ENCODE measurements at places on chromosomes 13 and 19.
A peak's percentile ranks its signal among the peaks of the same experiment; 100 is the strongest.

DNA sequence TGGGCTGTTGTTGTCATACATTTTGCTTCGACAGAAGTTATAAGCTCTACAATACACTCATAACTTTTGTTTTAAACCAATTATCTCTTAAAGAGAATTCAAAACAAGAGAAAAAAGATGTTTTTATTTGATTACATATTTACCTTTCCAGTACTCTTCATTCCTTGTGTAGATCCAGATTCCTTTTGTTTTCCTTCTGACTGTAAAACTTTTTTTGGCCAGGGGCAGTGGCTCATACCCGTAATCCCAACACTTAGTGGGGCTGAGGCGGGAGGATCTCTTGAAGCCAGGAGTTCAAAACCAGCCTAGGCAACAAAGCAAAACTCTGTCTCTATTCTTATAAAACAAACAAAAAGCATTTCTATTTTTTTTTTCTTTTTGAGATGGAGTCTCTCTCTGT lies 21.7 kb downstream of the LPAR6 start:
- no peak for DNase-seq

DNA sequence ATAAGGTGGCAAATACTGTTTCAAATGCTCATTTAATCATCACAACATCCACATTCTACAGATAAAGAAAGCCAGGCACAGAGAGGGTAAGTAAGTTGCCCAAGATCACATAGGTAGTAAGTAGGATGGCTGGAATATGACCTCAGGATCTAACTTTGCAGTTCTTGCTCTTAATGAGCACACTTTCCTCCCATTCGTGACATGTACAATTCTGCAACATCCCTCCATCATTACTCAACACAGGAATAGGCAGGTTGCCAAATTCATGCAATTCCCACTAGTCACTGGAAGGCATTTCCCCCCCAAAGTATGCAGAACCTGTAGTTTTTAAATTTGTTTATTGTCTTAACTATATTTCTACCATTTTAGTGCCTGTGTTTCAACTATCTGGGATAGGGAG lies 109.2 kb downstream of the OLFM4 start:
- DNase-seq = peak; percentile 55

- no peak for DNase-seq
These were observed 59.0 kb downstream of the KLF2 start for GRCh38 chr19:16383584-16384161.

DNA sequence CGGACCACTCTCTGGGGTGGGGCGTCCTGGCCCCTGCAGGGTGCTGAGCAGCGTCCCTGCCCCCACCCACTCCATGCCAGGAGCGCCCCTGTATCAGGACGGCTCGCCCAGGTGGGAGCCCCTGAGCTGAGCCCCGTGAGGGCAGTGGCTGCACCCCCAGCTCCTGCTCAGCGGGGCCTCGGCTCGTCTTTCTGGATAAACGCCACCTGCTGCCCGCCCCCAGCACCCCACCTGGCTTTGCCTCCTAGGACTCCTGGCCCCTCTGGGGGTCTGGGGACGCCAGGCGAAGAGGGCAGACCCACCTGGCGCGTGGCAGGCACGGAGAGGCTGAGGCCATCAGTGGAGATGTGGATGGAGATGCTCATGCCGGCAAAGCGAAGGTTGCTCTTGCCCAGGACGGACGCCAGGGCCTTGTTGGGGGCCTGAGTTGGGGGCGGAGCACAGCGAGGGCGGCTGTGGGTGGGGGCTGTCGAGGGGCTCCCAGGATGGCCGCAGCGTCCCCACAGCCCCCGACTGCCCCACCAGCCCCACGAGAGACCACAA lies 22.3 kb downstream of the SHC2 start:
- no peak for DNase-seq

DNA sequence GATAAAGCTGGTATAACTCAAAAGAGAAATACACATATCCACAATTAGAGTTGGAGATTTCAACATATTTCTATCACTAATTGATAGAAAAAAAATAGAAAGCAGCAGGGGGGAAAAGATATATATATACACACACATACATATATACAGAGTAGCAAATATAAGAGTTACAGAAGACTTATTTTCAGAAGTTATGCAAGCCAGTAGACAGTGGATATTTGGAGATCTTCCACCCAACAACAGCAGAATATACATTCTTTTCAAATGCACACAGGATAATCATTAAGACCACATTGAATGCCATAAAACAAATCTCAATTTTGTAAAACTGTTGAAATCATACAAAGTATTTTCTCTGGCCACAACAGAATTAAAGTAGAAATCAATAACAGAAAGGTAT lies 192.8 kb downstream of the LACC1 start:
- DNase-seq = no peak

- DNase-seq = no peak
These were observed 1582.8 kb downstream of the OLFM4 start for GRCh38 chr13:54611390-54611789.

- DNase-seq = no peak
These were observed 20.9 kb downstream of the GRTP1 start for GRCh38 chr13:113342820-113343691.

DNA sequence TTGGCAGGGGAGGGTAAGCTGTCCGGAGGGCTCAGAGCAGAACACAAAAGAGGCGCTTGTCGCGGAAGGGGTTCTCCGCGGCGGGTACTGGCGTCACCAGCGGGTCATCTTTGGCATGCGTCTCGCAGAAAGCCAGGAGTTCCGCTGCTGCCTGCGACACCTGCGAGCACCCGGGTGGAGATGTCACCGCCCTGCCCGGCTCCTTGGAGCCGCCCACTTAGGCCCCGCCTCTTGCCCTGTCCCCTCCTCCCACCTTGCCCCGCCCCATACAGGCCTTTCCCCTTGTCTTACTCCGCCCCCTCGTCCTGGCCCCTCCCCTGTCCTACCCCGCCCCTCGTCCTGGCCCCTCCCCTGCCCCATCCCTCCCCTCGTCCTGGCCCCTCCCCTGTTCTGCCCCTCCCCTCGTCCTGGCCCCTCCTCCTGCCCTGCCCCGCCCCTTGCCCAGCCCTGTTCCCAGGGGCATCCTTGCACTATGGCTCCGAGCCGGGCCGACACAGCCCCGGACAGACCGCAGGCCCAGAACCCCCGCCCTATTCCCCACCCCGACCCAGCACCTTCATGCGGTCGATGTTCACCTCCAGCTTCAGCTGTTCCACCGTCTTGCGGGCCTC lies 1.9 kb downstream of the GNG8 start:
- peak; percentile 97 for DNase-seq

DNA sequence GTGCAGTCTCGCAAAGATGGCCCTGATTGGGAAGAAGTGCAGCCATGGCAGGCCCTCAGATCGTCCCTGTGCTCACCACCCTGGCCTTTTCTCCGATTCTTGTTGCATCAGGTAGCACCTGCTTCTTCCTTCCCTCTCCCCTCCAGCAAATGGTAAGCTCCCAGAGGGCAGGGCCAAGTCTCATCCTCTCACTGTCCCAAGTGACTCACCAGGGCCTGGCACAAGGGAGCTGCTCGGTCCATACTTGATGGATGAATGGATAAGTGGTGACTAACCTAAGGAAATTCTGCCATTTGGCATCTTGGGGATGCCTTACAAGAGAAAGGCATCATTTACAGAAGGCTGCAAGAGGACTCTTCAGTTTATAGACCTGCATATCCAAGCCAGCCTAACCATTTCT lies 84.9 kb downstream of the ZIC5 start:
- DNase-seq = no peak

DNA sequence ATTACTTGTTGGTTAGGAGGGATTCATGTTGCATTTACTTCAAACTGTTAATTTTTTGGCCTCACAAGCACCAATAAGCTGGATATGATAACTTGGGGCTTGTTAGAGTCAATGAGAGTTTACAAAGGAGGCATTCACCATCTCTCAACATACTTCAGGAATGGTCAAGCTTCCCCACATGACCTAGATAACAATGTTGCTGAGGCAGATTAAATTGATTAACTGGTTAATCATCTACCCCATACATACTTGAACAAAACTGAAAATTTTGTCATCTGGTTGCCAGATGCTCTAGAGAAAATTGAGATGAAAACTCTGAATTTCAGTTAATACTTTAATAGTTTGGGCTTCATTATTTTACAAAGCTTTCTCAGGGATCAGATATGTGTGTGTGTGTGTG lies 43.0 kb upstream of the UBL3 start:
- DNase-seq = no peak

- DNase-seq = no peak
These were observed 3.8 kb upstream of the KCNRG start for GRCh38 chr13:50011461-50011860.

DNA sequence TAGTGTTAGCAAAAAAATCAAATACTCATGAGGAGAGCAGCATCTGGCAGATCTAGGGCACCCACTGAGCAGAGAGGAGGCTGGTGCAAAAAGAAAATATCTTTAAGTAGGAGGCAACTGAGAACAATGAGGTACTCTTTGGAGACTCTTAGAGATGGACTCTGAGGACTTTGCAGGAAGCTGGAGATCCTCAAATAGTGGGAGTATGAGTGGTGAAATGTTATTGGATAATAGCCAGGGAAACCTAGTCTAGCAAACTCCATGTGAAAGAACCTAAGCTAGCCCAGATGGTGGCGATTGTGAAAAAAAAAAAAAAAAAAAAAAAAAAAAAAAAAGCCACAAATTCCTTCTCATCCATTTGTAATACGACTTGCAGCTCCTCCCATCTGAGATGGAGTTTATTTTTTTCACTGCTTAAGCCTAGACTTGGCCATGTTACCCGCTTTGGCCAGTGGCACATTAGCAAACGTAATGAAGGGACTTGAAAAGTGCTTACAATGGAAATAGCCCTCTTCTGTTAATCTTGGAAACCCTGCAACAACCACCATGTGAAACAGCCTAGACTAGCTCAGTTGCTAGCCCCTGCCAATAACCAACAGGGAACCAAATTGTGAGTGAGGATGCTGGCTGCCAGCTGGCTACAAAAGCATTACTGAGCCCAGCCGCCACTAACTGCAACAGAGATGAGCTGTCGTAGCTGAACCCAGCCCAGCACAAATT lies 476.2 kb downstream of the KLF12 start:
- peak; percentile 32 for DNase-seq

- no peak for DNase-seq
These were observed 3.6 kb downstream of the TMEM161A start for GRCh38 chr19:19134687-19135158.

DNA sequence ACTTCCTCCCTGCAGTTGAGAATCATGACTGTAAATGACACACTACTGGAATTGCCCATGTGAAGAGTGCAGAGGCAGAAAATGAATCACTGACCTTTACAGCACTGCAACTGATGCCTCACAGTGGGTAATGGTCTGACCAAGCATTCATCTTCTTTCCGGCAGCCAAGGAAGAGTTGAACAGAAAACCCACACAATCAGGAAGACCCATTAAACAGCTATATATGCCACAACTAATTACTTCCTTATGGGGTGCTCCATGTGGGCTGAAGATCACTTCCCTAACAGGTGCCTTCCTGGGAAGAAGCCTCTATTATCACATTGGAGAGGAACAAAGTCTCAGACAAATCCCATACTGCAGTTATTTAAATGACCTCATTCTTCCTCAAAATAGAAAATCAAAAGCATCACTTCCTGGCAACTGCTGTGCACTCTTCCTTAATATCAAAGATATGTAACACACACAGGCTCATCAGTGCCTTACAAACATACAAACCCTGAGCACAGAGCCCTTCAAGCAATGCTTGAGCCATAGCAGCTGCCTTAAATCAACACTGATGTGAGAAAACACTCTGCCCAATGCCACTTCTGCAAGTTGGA lies 45.8 kb downstream of the RUBCNL start:
- peak; percentile 53 for DNase-seq

DNA sequence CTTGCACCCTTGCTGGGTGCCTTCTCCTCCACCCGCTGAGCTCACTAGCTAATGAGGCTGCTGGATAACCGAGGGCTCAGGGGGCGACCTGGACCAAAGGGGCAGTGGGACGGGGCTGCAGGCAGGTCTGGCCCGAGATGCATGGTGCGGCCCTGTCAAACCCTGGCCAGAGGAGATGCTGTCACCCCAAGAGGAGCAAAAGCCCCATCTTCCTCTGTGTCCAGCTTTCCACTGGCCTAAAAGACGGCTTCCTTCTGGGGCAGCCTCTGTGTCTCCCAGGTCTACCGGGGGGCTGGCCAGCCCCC lies 261.8 kb downstream of the TBC1D4 start:
- no peak for DNase-seq

DNA sequence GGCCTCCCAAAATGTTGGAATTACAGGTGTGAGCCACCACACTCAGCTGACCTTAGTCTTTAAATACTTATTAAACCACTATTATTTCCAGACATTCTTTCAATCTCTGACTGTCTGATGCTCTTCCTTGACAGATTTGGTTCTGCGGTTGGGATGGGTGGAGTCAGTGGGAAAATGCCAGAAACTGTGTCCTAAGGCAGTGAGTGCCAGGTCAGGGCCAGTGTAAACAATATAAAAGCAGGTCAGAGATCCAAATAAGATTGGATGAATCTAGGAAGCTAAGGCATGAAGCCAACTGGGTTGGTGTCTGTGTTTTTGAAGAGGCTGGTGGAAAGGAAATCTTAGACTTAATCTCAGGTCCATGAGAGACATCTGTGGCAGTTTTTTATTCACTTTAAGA lies 74.7 kb downstream of the KLF5 start:
- no peak for DNase-seq

DNA sequence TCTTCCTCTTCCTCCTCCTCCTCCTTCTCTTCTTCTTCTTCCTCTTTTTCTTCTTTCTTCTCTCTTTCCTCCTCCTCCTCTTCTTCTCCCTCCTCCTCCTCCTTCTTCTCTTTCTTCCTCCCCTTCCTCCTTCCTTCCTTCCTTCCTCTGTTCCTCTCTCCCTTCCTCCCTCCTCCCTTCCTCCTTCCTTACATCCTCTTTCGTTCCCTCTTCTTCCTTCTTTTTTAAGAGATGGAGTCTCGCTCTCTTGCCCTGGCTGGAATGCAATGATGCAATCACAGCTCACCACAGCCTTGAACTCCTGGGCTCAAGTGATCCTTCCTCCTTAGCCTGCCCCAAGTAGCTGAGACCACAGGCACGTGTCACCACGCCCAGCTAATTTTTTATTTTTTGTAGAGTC lies 13.2 kb downstream of the EHD2 start:
- DNase-seq = no peak

DNA sequence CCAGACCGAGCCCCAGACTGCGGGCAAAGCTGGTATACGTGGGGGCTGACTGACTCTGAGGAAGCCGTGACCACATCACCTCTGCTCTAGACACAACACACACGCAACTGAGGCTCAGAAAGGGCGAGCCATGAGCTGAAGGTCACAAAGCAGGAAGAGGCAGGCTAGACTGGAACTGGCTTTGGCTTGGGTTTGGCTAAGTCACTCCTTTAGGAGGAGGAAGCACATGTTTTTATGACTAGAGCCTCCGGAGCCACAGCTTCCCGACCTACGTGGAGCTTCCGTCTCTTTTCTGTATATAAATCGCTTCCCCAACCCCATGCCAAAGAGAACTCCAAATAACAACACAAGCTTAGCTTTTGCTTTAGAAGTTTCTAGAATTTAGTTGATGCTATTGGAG lies 48.0 kb downstream of the RFX2 start:
- peak; percentile 32 for DNase-seq

- peak; percentile 47 for DNase-seq
These were observed 1.6 kb upstream of the RGL3 start for GRCh38 chr19:11420429-11421370.

- peak; percentile 81 for DNase-seq
These were observed 10.4 kb upstream of the JUND start for GRCh38 chr19:18291590-18292461.

GRCh38 chr13:95552539-95553441 lies at the start of gene CLDN10:
CLDN10 (plus strand) TSS chr13:95552720; CDS start chr13:95552754, 34 bp downstream.
- DNase-seq = no peak
